A549 treated with CpdA at 1 μM for 4 hours (cell line): ENCODE measurements at places on chromosomes 16 and 17. TPM values are rescaled to one million over a fixed set of nuclear protein-coding genes. Genes with fewer than 3 reads are reported as not detected.

The MT3 gene
- 1.5 TPM in 1 of 5 replicates, not detected in the others for total RNA-seq

The OTOA gene
- 0.05 TPM in 2 of 5 replicates, not detected in the others for total RNA-seq

The KRTAP9-2 gene
- total RNA-seq, result not detected in 5 replicates

The TSPAN10 gene
- total RNA-seq, result 4.5 to 7.3 TPM (median 5.4 TPM) in 5 replicates

The PRAC2 gene
- total RNA-seq, result not detected in 5 replicates

The BPTF gene
- 35.2 to 41.1 TPM (median 38.4 TPM) in 5 replicates for total RNA-seq

The QRICH2 gene
- total RNA-seq, result 0.91 to 2.4 TPM (median 1.1 TPM) in 5 replicates

The ABCA9 gene
- 0.02 TPM in 1 of 5 replicates, not detected in the others for total RNA-seq

The TMEM238L gene
- total RNA-seq, result not detected in 5 replicates

The ABCC11 gene
- total RNA-seq, result 0.03 to 0.28 TPM (median 0.09 TPM) in 4 of 5 replicates, not detected in the other

The GLOD4 gene
- 95.3 to 139 TPM (median 97.1 TPM) in 5 replicates for total RNA-seq

The MMP15 gene
- total RNA-seq, result 13.7 to 21.8 TPM (median 19.8 TPM) in 5 replicates

The SLFN11 gene
- total RNA-seq, result 6.1 to 8.1 TPM (median 7.4 TPM) in 5 replicates

The GPRC5B gene
- 25.7 to 30.8 TPM (median 27.8 TPM) in 5 replicates for total RNA-seq

The KRTAP4-3 gene
- total RNA-seq, result not detected in 5 replicates

The CCL8 gene
- not detected in 5 replicates for total RNA-seq

The TOX3 gene
- total RNA-seq, result 0.20 to 0.40 TPM (median 0.23 TPM) in 5 replicates

The CYB5D1 gene
- 21.3 to 23.4 TPM (median 22.7 TPM) in 5 replicates for total RNA-seq

The PRAC1 gene
- total RNA-seq, result not detected in 5 replicates

The C16orf87 gene
- total RNA-seq, result 5.7 to 9.4 TPM (median 6.4 TPM) in 5 replicates

The NDRG4 gene
- 25.9 to 41.4 TPM (median 29.3 TPM) in 5 replicates for total RNA-seq

The CHST5 gene
- total RNA-seq, result 0.03 TPM in 1 of 5 replicates, not detected in the others

The ZNF778 gene
- total RNA-seq, result 7.0 to 11.9 TPM (median 8.8 TPM) in 5 replicates

The PITPNM3 gene
- 1.7 to 2.4 TPM (median 1.9 TPM) in 5 replicates for total RNA-seq

The FBF1 gene
- 7.9 to 11.2 TPM (median 8.6 TPM) in 5 replicates for total RNA-seq

The RASD1 gene
- 0.37 to 1.1 TPM (median 0.89 TPM) in 5 replicates for total RNA-seq

The OTOP2 gene
- total RNA-seq, result 0.06 to 0.17 TPM (median 0.08 TPM) in 4 of 5 replicates, not detected in the other

The KRT36 gene
- total RNA-seq, result not detected in 5 replicates

The PLLP gene
- total RNA-seq, result 1.2 to 1.9 TPM (median 1.7 TPM) in 5 replicates

The ZACN gene
- 0.40 to 0.76 TPM (median 0.59 TPM) in 5 replicates for total RNA-seq

The HEATR9 gene
- not detected in 5 replicates for total RNA-seq

The MYH2 gene
- not detected in 5 replicates for total RNA-seq
